ENCODE measurements at places on chromosomes 2 and 18.

- DNase-seq: peak; percentile 41
Measured at GRCh38 chr2:46364797-46365457, 67.7 kb downstream of the EPAS1 start.

DNA sequence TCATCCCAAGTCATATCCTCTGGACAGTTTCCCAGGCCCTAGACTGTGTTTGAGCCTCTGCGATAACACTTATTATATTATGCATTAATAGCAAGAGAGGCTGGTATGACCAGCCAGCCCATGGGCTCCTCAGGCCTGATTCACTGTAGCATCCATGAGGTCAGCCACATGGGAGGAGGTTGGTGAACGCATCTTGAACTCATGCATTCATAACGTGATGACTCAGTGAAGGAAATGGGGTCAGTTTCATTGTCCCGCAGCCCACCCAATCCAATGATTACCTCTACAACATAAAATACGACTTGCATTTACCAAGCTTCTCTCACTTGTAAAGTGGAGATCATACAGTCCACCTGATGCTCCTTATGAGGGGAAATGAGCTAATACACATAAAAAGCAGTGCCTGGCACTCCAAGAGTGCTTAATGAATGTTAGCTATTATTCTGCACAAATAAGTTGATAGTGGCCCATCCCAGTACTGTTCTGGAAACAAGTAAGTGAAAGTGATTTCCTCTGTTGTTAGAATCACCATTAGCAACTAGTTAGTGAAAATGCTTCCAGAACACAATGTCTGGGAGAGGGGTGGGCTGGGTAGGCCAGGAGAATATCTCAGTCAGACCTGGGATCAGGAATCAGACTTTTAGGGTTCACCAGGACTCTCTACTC lies 46.1 kb upstream of the CELF4 start:
- DNase-seq: no peak

DNA sequence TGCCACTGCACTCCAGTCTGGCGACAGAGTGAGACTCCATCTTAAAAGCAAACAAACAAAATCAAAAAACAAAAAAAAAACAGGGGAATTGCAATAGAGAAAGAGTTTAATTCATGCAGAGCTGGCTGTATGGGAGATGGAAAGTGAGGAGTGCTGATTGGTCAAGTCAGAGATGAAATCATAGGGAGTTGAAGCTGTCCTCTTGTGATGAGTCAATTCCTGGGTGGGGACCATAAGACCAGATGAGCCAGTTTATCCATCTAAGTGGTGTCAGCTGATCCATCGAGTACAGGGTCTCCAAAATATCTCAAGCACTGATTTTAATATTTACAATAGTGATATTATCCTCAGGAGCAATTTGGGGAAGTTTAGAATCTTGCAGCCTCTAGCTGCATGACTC lies 45.3 kb downstream of the FRZB start:
- DNase-seq: no peak

GRCh38 chr2:8346208-8346607 lies 335.6 kb upstream of the ID2 start:
- DNase-seq: no peak

DNA sequence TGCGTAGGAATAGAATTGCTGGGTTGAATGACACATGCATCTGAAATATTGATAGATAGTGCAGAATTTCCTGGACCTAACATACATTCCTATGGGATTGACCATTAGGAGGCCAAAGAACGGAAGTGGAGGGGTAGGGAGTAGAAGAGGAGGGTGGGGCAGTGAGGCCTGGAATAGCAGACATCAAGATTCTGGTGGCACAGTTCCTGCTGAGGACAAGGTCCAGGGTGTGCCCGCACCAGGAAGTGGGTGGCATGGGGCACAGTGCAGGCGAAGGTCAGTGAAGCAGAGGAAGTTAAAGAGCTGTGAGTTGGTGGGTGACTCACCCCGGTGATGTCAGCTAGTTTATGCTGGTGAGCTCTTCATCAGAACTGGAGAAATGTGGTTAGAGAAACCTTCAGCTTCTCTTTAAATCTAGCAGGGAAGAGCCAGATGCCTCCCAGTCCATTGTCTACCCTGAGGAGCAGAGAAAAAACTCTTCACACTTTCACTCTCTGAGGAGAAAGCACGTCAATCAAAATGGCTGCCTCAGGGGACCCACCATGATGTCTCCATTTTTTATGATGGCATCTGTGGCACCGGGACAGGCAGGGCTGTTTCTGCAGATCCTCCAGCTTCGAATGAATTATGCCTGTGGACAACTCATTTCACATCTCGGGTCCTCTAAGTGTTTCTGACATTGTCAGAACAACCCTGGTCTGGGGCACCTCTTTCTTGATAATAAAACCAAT lies 55.9 kb upstream of the CTLA4 start:
- peak; percentile 83 for DNase-seq

DNA sequence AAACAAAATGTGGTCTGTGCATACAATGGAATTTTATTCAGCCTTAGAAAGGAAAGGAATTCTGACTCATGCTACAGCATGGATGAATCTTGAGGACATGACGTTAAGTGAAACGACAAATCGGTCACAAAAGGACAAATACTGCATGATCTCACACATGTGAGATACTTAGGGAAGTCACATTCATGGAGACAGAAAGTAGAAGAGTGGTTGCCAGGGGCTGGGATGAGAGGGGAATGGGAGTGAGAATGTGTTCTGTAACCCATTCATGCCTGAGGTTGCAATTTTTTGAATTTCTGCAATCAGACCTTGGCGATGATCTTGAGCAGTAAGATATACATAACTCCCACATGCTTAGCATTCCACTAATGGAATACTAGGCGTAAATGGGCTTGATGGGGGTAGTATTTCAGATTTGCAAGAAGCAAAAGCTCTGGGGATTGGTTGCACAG lies 22.0 kb downstream of the FHL2 start:
- DNase-seq: no peak

DNA sequence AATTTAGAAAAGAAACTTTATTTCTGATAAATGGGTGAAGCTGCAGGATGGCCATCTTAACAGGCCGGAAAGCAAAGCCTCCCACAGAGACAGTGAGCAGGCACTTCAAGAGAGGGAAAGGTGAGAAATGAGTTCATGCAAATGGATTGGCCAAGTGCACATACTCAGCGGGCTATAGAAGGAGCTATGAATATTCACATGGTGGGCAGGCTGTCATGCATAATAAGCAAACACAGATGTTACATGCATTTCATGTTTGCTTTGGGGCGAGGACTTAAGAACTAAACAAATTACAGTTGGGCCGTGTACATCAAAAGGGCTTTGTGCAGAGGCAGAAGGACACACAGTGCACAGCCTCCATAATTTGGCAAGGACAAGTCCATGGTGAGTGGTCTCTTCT lies 69.8 kb upstream of the MAL start:
- DNase-seq: no peak

GRCh38 chr18:2948038-2948437 lies 64.9 kb downstream of the LPIN2 start:
- peak; percentile 23 for DNase-seq

DNA sequence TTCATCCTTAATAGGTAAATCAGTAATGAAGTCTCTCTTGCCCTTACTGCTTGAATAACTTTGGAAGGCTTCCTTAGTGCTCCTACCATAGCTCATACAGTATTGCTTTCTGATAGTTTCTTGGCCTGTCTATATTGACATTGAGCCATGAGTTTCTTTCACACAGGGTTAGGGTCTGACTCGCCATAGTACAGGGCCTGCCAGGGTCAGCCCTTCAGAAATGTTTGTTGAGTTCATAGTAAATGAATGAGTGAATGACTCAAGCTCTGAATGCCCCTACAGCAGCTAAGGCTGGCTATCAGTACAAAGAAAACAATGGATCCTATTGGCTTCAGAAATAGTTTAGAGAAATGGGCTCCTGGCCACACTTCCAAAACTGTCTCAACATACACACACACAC lies 65.0 kb upstream of the LRATD1 start:
- DNase-seq: no peak

- DNase-seq: no peak
Measured at GRCh38 chr18:9025091-9025838, 77.2 kb upstream of the NDUFV2 start.

GRCh38 chr2:203973000-203973399 lies 36.4 kb downstream of the ICOS start:
- DNase-seq: no peak

DNA sequence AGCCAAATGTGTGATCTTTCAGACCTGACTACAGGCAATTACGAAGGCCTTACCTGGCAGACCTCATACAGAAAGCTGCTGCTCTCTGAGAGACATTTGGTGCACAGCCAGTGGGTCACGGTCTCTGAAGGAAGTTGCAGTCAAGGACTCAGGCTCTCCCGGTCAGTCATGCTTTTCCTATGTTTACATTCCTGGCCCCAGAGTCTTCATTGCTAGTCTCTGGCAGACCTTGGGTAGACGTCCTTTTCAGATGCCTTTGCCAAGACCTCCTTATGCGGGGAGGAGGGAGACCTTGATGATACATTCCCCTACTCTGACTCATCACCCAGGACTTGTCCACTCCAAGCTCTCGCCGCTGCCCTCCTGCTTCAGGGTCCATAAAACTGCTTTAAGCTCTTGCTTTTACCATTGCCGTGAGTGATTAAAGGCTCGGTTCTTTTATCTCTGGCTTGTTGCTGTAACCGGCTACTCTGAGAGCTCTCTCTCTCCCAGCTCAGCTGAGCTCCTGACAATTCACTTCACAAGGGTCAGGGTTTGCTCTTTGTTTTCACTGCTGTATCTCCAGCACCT lies 62.0 kb upstream of the SLC35F5 start:
- no peak for DNase-seq

DNA sequence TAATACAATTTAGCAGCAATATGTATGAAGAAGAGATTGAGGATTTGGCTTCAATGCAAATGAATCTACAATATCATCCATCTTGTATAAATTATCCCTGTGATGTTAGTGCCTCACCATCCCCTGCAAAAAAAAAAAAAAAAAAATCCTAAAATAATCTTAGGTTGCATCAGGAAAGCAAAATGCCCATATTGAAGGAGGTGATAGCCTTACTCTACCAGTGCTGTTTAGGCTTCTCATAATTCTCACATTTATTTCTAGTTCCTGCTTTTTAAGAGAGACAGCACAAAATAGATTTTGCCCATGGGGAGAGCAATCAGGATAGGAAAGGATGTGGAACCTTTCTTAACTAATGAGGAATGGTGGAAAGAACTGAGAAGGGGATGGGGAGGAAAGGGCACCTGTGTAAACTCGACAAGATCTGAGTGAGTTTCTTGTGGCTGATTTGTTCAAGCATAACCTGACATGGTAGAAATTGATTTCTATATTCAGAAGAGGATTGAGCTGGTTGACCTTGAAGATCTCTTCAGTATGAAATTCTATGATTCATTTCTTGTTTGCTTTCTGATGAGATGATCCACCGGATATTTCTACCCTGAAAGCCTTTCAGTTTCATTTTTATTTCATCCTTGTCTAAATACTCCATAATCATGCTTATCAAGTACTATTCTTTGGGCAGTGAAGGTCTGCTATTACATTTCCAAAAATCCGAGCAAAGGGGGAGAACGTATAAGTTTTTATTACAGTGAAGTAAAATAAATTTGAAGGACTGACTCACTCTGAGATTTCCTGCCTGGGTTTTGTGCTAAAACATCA lies 391.2 kb downstream of the PTPRM start:
- DNase-seq: no peak

DNA sequence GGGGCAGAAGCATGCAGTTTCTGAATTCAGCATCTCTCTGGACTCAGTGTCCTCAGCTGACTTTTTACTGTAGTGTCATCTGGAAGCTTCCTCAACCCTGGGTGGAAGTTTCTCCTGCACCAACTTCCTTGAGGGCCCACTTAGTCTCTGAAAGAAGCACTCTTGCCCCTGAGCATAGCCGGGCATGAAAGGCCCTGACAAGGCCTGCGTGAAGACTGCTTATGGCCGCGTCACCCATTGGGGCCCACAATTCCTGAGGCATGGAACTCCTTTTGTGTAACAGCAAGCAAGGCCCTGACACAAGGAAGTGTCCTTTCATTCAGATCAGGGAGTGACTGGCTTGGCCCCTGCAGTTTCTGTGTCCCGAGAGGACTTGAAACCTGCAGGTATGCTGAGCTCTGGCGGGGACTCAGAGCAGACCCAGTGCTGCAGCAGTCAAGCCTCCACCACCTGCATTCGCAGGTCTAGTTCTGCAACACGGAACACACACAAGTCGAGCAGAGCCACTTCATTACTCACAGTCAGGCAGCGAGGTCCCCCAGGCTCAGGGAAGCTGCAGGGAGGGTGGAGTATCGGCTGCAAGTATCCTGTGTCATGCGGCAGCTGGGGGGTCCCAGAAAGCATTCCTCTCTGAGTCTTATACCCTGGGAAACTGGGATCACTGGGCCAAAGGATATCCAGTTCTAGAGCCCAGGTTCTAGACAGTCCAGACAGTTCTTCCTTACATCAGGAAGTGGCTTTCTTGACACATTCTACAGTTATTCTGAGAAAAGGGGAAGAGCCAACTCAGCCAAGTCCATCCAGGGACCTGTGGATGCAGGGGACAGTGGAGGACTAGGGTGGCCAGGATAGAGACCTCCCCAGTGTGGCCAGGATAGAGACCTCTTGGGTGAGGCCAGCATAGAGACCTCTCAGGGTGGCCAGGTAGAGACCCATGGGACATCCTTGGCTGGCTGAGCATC lies 35.6 kb upstream of the PRLH start:
- DNase-seq: no peak

DNA sequence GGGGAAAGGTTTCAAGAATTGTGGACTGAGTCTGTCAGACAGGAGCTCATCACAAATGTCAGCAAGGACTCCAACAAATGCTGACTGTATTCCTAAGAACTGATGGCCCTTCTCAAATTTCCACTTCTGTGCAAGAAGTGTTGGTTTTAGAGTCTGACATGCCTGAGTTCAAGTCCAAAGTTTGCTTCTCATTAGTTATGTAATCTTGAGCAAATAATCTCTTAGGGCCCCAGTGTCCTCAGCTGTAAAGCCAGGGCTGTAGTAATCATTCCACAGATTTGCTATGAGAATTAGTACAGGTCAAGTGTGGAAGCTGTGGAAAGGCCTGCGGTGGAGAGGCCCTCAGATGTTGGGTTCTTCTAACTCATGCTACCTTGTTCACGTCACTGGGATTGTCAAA lies 23.9 kb downstream of the MEP1B start:
- no peak for DNase-seq

DNA sequence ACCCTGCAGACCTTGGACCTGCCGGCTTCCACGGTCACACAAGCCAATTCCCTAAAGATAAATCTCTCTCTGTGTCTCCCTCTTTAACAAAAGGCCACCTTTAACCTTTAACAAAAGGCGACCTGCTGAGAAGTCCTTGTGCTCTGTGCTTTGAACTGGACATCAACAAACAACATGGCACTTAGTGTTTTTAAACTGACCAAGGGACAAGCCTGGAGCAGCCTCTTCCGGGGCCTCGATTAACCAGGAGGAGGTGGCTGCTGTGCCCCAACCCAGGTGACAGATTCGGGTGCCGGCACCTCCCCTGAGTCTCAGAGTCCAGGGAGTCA lies 135.3 kb downstream of the RTP5 start:
- no peak for DNase-seq

DNA sequence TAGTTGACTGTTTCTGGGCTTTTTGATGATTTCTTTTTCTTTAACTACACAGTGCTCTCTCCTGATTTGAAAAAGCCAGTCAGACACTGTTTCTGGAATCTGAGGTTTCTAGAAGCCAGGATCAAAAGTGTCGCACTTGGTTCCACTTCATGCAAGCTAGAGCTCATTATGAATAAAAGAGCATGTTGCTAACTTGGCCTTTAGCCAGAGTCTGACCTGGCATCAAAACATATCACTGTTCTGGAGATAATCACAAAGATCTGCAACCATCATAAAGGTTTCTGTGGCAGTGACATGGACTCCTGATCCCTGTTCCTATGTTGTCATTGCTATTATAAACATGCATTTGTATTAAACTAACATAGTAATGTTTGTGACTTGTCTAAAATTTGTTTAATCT lies 76.1 kb upstream of the MAPRE2 start:
- DNase-seq: no peak

GRCh38 chr2:116094196-116094595 lies 1651.8 kb downstream of the DPP10 start:
- no peak for DNase-seq

Measured in CD4-positive, alpha-beta T cell treated with Interleukin-6 for 4 hours (primary cell).